ENCODE measurements at places on chromosomes 7 and 10.

- no peak for DNase-seq
Measured at GRCh38 chr7:55409482-55410225, 44.5 kb downstream of the LANCL2 start.

GRCh38 chr7:31125171-31125570 lies 73.1 kb downstream of the ADCYAP1R1 start:
- no peak for DNase-seq

DNA sequence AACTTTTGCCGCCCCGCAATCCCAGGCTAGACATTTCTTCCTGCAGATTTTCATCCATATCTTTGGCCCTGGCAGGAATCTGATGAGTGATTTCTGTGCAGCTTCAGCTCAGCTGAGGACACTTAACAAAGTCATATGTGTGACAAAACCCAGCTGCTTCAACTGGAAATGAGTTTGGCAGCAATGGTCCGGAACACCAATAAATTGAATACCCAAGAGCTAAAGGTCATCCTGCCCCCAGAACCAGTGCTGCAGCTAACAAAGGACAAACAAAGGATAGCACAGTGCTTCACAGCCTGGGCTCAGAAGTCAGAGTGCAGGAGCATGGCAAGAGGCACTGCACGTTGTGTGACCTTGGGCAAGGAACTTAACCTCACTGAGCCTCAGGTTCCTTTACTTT lies 40.0 kb upstream of the TRIL start:
- no peak for DNase-seq

GRCh38 chr10:33036670-33037069 lies 78.6 kb upstream of the ITGB1 start:
- no peak for DNase-seq

DNA sequence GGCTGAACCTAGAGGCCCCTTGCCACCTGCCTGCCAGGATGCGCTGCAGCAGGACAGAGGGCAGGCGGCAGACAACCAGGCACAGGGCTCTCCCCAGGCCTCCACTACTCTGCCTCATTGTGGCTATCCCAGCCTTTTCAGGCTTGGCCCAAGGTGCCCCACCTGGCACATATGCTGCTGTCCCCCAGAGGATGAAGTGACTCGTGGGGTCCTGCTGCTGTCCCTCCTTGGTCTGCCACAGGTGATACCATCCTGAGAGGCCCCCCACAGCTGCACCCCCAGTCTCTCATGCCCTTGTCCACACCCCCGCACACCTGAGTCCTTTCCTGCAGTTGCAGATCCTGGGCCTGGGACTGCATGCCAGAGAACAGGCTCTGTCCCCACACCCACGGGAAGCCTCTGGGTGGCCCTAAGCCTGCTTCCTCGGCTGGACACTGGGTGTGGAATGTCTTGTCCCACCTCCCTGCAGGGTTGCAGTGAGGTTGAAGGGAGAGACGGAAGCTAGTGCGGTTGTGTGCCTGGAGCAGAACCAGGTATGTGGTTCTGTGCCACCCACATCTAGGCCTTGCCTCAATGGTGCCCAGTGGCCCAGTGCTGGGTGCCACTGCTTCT lies 55.3 kb downstream of the RASGEF1A start:
- DNase-seq, result no peak

- DNase-seq, result no peak
Measured at GRCh38 chr7:51587604-51588003, 271.0 kb upstream of the COBL start.

- DNase-seq, result no peak
Measured at GRCh38 chr7:195010-195829, 2.8 kb downstream of the FAM20C start.

Measured in NCI-H524 treated with DMSO at 0.1 percent for 48 hours (cell line).